AG04450 (cell line): ENCODE measurements at places on chromosomes 16 and 17.

- no peak for DNase-seq
Observed at GRCh38 chr16:980595-980854, 1.0 kb upstream of the SOX8 start.

DNA sequence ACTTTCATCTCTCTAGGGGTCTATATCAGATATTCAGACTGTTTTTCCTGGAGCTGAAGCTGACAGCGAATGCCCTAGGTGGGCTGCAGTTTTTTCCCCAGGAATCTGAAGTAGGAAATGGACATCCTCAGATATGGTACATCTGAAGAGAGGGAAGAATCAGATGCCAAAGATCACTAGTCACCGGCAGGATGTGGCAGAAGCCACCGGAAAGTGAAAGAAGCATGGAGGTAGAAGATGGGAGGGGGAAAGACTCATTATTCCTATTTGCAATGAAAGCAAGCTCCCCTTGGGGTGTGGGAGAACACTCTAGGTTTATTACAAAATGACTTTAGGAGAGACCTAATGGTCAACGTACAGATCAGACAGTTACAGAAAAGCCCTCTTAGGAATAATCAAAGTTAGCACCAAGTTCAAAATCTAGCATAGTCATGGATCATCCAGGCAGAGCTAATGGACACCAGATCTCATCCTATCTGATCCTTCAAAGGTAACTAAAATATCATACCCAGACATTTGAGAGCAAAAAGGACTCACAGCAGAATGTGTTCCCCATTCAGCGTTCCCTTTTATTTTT, 110.7 kb downstream of the HS3ST3A1 start:
- no peak for DNase-seq

DNA sequence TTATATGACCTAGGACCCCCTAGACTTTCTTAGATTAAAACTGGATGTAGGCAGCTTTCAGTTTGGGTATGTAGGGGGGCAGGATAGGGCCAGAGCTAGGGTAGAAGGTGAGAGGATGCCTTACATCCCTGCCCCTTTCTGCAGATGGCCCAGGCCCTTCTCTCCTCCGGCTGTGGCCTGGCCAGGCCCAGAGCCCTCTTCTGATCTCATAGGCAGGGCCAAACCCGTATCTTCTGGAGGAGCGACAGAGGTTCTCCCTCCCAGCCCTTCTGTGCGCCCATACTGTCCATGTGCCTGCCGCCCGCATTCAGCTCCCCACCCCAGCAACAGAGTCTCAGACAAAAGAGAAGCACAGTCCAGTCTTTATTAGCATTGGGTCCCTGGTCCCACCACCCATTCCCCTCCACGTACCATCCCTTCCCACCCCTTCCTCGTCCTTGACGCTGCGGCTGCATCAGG, 2.0 kb upstream of the TSPOAP1 start:
- no peak for DNase-seq

DNA sequence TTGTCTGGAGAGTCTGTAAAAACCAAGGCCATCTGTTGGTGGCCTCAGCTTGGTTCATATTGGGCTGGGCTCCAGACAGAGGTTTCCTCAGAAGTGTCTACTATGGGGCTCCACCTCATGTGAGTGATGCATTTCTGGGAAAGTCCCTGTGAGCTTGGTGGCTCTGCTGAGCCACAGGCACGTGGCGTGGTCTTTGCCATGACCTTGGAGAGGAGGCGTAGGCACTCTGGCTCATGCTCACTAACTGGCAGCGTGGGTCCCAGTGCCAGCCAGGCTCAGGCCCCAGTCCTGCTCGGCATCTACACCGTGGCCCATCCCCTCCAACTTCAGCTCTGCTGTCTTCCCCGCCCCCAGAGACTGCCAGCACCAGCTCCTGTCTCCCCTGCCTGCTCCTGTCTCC, 10.7 kb upstream of the SMTNL2 start:
- DNase-seq: no peak

DNA sequence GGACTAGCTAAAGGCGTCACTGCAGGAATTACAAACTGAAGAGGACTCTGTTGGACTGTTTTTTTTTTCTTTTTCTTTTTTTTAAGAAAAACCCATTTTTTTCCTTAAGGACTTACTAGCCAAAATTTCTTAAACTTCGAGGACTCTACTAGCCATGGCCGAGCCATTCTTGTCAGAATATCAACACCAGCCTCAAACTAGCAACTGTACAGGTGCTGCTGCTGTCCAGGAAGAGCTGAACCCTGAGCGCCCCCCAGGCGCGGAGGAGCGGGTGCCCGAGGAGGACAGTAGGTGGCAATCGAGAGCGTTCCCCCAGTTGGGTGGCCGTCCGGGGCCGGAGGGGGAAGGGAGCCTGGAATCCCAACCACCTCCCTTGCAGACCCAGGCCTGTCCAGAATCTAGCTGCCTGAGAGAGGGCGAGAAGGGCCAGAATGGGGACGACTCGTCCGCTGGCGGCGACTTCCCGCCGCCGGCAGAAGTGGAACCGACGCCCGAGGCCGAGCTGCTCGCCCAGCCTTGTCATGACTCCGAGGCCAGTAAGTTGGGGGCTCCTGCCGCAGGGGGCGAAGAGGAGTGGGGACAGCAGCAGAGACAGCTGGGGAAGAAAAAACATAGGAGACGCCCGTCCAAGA, 878 bp downstream of the HEXIM1 start:
- no peak for DNase-seq
